ENCODE measurements at places on chromosomes 11 and 22.
A peak's percentile ranks its signal among the peaks of the same experiment; 100 is the strongest.

DNA sequence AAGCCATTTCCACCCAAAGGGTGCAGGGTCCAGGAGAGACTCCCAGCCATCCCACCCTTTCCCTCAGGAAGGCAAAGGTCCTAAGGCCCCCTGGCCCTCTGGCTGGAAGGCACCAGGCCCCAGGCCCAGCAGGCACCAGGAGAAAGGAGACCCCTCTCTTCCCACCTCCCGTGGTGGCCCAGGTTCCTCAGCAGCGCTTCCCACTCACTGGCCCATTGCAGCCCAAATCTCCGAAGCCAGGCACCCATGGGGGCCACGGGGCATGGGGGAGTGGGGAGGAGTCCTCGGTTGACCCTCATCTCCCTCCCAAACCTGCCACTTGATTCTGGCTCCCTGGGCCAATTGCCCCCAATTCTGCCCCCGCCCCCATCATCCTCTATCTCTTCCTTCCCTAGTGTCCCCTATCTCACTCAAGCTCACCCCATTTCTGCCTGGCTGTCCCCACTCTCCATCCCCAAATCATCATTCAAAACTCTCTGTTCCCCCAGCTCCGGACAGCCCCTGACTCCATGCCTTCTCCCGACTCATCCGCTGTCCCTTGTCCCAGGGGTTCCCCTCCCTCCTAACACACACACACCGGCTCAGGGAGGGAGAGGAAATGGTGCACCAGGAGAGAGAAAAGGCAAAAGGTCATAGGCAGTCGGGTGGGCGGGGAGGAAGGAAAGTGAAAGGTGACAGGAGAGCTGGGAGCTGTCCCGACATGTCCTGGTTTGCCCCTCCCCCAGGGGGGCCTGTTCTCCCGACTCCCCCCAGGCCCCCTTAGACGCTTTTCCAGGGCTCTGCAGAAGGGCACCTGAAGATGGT lies 1.2 kb downstream of the LIF start:
- no peak for DNase-seq

DNA sequence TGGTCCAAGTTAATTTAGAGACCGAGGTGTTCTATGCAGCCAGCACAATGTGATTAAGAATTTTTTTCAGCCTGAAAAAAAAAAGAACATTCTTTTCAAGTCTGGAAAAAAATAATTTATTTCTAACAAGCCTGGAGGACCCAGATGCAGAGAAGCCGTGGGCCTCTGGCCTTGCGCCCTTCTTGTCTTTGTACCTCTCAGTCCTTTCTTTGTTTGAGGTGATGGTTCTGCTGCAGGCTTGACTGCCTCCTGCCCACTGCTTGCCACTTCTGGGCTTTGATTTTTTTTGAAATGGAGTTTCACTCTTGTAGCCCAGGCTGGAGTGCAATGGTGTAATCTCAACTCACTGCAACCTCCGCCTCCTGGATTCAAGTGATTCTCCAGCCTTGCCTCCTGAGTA lies 7.2 kb upstream of the PTPRJ start:
- no peak for DNase-seq

- peak; percentile 97 for DNase-seq
Observed at GRCh38 chr22:19448076-19448607, 631 bp upstream of the C22orf39 start.

- DNase-seq: no peak
Observed at GRCh38 chr11:90234977-90235376, 12.1 kb upstream of the CHORDC1 start.

DNA sequence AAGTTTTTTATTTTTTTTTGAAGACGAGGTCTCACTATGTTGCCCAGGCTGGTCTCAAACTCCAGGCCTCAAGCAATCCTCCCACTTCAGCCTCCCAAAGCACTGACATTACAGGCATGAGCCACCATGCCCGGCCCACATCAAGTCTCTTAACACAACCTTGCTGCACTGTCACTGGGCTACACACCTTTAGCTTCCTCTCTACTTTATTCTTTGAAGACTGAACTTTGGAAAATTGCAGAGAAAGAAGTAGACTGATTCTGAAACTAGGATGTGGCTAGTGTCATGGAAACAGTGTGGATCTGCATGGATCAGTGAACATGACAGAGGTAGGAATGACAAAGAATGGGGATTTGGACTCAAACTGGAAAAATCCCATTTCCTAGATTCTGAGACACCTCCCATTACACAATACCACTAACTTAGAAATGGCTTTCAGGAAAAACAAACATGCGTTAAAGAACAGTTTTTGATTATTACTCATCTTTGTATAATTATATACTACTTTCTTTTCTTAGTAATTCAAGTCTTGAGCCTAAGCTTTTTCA lies 99.6 kb upstream of the SPON1 start:
- peak; percentile 39 for DNase-seq

GRCh38 chr22:45670981-45671782 lies 452 bp upstream of the ATXN10 start:
- peak; percentile 21 for DNase-seq

DNA sequence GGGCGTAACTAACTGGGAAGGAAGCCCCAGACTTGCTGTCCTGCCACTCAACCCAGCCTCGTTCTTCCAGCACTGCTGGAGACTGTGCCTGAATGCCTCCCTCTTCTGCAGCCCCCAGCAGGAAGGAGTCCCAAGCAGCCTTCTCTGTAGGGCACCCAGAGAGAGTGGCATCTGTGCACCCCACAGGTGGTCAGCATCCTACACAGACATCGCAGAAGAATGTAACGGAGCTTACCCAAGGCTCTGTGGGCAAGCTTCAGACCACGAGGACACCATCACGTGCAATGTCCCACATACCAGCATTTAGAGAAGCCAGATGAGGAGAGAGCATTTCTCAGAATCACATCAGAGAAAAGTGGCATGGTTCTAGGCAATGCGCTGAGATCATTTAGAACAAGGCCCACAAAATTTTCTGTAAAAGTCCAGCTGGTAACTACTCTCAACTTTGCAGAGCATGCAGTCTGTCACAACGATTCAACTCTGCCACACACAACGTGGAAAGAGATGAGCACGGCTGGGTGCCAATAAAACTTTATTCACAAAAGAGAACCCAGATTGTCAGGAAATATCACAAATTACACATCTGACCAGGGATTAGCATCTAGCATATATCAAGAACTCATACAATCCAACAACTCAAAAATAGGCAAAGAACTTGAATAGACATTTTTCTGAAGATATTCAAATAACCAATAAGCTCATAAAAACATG lies 33.4 kb downstream of the SHANK2 start:
- DNase-seq: no peak

DNA sequence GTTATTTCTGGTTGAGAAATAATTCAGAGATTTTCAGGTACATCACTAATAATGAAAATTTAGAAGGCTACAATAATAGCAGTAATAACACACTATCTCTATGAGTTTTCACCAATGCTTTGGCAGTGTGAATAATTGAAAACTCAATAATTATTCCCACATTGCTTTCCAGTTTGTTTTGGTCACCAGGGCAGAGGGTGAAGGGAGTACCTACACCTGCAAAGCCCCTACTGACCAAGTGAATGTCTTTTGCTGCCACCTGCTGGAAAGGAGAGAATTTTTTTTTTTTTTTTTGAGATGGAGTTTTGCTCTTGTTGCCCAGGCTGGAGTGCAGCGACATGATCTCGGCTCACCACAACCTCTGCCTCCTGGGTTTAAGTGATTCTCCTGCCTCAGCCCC lies 3.2 kb downstream of the NELL1 start:
- peak; percentile 82 for DNase-seq

- peak; percentile 83 for DNase-seq
Observed at GRCh38 chr11:111355956-111356659, 23.0 kb downstream of the POU2AF1 start.

DNA sequence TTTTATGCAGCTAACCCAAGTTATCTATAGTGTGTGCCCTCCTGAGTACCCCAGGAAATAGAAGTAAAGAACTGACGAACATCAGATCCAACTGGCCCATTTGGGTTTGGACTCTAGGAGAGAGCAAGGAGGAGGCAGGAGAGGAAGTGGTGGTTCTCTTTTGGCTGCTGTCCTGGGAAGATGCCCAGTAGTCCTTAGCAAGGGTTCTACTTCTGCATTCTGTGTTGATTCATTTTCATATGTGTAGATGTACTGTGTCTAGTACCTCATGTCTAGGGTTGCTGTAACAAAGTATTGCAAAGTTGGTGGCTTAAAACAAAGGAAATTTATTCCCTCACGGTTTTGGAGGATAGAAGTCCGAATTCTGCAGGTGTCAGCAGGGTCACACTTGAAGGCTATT lies 6.6 kb upstream of the MMP27 start:
- DNase-seq: no peak

DNA sequence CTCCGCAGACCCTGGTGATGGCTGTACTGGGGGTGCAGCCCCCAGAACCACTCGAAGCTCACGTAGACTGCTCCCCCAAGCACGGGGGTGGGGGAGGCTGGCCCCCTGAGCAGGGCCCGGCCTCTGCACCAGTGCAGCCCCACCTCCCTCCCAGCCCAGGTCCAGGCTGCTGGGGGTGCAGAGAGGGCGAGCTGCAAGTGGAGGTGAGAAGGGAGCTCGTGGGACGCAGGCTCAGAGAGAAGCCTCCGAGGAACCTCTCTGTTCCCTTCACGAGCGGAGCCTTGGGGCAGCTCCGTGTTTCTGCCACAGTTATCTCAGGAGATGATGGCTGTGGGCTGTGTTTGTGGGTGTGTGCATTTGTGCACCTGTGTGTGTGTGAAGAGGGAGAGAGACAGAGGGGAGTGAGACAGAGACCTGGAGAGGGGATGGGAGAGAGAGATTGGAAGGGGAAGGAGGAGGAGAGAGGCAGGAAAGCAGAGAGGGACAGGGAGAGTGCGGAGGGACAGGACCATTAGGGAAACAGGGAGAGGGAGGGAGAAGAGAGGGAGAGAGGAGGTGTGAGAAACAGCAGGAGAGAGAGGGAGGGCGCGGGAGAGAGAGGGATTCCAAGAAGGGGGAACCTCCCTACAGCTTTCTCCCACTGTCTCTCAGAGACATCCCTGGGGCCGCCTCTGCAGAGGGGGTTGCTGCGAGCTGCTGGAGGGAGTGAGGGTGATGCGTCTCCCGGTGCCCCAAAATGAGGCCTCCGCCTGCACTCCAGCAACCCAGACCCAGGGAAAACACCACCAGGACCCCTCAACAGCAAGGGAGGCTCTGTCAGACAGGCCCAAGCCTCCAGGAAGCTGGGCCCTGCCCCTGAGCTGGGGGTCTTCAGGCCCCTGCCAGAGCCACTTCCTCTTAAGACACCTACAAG lies 1488.6 kb downstream of the BRD1 start:
- DNase-seq: no peak

DNA sequence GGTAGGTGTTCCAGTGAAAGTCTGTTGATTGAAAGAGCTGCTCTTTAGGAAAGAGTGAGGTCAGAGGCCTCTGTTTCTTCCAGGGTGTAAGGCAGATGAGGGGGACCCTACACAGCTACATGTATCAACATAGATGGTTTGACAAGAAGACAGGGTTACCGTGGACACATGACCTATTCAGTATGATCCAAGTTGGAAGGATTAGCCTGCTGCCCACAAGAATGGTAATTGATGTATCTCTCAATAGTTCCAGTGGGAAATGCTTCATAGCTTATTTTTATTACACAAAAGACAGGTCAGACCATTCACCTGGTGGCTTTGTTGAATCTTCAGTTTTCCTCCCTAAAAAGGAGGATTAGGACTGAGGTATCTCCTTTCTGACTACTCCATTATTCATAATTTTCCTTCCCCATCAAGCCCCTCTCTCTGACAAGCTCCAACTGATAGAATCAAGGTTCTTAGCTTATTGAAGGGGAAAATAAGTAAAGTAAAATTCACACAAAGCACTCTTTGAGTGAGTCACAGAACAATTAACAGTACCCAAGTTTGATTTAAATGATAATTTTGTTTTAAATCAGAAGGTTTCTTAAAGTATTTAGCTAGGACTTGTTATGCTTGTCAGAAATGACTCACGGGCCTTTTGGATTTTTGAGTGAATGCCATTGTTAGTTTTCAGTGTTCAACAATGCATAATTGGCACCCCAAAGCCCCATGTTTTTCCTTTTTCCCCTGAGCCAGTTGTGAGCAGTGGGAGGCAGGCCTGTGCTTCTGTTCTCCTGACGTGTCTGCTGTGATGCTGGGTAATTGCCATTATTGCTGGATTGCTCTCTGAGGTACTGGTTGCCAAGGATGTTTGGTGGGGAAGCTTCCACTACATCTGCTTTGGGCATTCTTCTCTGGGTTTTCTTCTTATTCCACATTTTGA lies 373.2 kb downstream of the DDX10 start:
- DNase-seq: peak; percentile 66

DNA sequence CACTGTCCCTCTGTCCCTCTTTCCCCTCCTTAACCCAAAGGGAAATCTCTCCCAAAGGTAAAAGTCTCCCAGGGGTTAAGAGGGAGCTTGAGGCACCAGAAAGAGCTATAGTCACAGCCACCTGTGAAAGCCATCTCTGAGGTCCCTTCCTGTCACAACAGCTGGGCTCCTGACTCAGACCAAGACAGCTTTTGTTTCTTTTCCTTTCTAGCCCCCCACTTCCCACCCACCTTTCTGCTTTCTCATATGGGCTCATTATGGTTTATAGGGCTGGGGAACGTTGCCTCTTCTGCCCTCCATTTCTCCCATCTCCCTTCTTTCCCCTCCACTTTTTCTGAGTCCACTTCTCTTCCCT lies 19.1 kb downstream of the MIF start:
- peak; percentile 54 for DNase-seq

- peak; percentile 42 for DNase-seq
Observed at GRCh38 chr11:128323381-128323780, 264.0 kb downstream of the ETS1 start.

- peak; percentile 51 for DNase-seq
Observed at GRCh38 chr11:86202013-86202336, 42.6 kb upstream of the EED start.

DNA sequence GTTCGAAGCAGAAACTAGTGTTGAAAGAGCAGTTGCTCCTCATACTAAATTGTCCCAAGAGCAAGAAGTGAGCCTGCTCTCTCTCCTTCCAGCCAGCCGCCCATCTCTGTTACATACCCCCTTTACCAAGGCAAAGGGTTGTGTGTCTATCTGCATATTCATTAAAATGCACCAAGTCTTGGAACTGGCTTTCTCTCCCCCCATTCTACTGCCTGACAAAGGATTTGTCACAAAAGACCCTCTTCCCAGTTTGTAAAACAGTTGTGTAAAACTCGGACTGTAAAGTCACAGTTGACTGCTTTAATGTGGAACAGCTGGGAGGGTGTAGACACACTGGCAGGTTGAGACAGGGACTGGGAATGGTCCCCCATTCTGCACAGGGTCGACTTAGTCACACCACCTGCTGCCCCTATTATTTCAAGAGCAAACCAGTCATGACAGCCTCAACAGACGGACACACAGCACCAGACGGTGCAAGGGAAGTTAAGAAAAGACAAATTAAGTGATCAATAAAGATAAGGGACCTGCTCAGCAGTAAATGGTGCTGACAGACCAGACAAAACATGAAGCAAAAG lies 60.0 kb upstream of the HTATIP2 start:
- DNase-seq: peak; percentile 87

- DNase-seq: peak; percentile 61
Observed at GRCh38 chr11:32870676-32871075, 21.9 kb upstream of the QSER1 start.

DNA sequence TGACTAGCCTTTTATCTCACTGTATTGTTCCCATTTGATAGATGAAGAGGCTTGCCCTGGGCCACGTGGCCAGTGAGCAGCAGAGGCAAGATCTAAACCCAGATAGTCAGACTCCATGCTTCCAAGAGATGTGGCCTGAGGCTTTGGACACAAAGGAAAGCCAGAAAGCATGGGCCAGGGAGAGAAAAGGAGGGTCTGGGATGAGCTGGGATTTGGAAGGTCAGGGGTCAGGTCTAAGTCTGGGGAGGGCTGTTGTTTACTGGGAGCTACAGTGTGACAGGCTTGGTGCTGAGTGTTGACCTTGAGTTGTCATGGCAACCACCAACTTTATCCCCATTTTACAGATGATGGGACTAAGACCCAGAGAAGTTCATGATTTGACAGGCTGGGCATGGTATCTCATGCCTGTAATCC lies 2.1 kb downstream of the SLC35E4 start:
- peak; percentile 11 for DNase-seq

GRCh38 chr11:73219396-73220285 lies 1.6 kb downstream of the P2RY2 start:
- no peak for DNase-seq

Measured in NCI-H69 (cell line).